Activated T-cell treated with anti-CD3 and anti-CD28 coated beads, Interleukin-2, amount 50 U/mL, for 72 hours (primary cell): ENCODE measurements at places on chromosomes 6 and 20.

- no peak for DNase-seq
Measured at GRCh38 chr20:53087037-53087777, 115.0 kb downstream of the TSHZ2 start.

DNA sequence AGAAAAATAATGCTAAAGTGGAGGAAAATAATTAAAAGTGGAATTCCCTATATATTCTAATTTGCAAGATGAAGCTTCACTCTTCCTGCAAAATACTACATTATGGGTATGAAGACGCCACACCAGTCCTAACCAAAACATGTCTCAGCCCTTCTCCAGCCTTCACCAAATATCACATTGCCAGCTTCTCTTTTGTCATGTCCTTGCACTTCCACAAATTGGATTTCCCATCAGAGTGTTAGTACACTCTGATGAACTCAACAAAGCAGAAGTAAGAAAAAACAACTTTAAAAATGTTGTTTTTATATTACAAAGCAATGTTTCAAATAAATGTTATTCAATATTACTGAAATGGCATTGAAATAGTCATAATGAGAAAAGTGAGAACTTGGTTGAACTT, 62.4 kb upstream of the RNF146 start:
- no peak for DNase-seq

GRCh38 chr6:44833248-44833647, 445.7 kb downstream of the CDC5L start:
- no peak for DNase-seq

DNA sequence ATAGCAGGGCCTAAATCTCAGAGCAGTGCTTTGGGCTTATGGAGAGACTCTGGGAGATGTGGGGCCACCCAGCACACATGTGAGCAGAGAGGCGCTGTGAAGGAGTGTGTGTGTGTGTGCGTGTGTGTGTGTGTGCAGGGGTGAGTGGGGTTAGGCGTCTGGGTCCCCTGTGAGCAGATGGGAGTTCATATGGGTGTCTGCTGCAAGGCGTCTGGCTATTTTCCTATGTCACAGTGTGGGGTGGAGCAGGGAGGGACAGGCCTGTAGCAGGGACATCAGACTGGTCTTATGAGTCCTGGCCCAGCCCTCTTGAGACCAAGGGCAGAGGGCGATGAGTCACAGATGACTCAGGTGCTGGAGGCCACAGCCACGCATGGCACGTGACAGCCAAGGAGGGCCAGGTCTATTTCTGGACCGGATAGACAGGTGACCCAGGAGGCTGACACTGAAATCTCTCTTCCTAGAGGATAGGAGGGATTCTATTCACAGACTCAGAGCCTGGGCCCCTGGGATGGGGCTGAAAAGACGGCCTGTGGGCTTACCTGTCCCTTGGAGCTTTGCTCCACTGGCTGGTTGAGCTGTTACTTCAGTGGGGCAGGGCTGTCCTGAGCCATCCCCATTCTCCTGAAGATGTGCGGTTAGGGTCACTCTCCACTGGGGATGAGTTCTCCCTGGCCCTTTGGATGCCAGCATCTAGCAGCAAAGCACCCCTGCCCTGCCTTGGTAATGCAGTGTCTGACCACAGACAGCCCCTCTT, 28.9 kb downstream of the VEGFA start:
- DNase-seq = peak; percentile 52

GRCh38 chr6:7268816-7269555, 44.0 kb downstream of the SSR1 start:
- no peak for DNase-seq

- DNase-seq = no peak
Measured at GRCh38 chr6:137808191-137808590, 58.9 kb upstream of the TNFAIP3 start.

- no peak for DNase-seq
Measured at GRCh38 chr6:167115054-167115453, 7.8 kb upstream of the CCR6 start.

DNA sequence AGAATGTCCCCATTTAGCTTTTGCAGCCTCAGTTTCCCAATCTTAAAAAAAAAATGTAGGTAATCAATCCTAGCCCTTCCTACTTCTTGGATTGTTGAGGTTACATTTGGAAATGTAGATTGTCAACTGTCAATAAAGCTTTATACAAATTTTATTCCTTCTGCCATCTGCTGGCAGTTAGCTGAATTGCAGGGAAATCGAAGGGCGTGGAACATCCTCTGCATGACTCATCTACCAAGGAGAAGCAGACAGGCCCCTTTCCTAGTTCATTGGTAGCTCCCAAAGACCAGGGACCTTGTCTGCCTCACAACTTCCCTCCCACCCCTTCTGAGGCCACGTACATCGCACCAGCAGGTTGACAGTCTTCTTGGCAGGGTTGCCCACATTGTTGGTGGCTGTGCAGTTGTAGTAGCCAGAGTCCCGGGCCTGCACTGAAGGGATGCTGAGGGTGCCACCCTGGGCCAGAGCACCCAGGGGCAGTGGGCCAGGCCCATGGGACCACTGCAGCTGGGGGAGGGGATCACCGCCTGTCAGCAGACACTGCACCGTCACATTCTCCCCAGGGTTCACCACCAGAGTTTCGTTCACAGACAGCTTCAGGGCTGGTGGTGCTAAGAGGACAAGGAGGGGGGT, 43.6 kb downstream of the MDGA1 start:
- DNase-seq = peak; percentile 51

GRCh38 chr6:84804720-84805119, 40.3 kb upstream of the TBX18 start:
- DNase-seq = no peak

DNA sequence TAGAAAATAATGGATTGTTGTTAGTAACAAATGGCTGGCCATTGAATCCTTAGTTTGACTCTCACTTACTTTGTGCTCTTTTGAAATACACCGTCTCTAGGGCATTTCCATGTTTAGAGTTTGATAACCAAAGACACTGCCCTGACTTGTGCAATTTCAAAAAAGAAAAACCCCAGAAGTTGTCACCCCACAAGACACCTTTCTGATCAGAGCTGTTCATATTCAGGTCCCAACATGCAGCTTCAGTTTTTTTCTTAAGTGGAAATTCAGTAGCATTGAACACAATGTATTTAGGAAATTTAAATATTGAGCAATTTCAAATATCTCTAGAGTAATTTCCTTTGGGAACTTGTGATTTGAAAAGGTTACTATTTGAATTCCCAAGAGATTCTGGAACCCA, 19.4 kb downstream of the CRYBG1 start:
- DNase-seq = no peak

- peak; percentile 17 for DNase-seq
Measured at GRCh38 chr6:30100585-30101443, 12.1 kb downstream of the TRIM31 start.

- DNase-seq = no peak
Measured at GRCh38 chr6:77609106-77609505, 43.7 kb upstream of the MEI4 start.

- no peak for DNase-seq
Measured at GRCh38 chr6:66662721-66663507, 955.9 kb upstream of the EYS start.

DNA sequence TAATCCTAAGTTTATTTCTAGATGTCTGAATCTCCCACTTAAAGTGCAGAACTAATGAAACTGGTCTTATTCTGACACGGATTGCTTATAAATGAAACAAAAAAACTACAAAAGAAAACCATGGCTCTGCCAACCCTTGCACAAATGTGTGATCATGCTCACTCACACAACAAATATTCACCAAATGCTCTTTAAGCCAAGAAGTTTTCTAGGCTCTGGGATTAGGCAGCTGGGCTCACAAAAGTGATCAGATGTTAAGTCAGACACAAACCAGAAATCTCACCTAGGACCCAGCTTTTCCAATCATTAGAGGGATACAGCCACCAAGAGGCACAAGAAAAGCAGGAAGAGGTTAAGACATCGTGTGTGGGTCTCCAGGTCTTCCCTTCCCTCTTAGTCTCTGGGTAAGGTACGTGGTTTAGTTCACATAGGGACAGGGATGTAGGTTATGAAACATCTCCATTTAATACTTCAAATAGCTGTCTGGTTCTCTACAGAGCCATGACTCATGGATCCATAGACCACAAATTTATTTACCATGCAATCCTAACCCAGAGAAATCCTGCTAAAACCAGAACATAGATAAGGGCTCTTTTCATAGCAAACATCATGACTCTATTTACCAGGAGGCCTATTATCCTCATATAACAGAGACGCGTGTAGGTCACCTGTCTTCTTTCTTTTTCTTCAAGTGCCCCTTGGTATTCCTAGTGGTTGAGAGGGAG, 165.2 kb downstream of the WDR27 start:
- DNase-seq = no peak

DNA sequence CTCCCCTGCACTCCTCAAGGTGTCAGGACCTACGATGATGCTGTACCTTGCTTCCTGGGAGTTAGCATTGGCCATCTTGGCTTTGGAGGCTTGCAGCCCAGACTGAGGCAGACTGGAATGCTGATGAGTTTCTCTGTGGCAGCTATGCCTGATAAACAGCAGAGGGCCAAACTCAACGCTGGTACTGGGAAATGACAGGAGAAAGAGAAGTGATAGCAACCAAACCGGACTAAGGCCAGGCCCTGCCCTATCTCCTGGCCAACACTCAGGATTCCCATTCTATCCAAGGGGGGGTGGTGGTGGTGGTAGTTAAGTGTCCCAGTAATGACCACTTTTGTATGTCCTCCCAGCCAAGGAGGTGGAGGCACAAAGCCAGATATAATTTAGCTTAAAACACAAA, 90.0 kb upstream of the DTNBP1 start:
- DNase-seq = no peak
